CMK (cell line): ENCODE measurements at places on chromosomes 2 and 18.
A peak's percentile ranks its signal among the peaks of the same experiment; 100 is the strongest.

GRCh38 chr2:41768310-41768709 is 279.5 kb upstream of the PKDCC start:
- no peak for DNase-seq

DNA sequence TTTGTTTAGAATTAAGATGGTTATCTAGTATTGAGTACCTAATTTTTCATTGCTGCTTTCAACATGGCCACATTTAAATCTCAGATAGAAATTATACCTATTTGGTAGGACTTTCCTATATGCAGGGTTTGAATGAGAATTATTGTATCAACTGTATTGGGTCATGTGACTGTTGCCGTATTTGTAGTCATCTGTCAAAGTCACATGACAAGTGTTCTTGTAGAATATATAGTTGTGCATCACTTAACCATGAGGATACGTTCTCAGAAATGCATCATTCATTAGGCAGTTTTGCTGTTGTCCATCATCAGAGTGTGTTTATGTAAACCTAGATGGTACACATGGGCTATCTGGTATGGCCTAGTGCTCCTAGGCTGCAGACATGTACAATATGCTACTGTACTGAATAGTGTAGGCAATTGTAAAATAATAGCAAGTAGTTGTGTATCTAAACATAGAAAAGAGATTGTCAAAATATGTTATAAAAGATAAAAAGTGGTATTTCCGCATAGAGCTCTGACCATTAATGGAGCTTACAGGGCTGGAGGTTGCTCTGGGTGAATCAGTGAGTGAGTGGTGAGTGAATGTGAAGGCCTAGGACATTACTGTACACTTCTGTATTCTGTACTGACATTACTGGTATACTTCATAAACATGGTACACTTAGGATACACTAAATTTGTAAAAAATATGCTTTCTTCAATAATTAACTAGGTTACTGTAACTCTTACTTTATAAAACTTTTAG is 123.7 kb downstream of the MAP4K4 start:
- DNase-seq: no peak

- no peak for DNase-seq
These were observed 79.7 kb downstream of the TMEM17 start for GRCh38 chr2:62426154-62426912.

DNA sequence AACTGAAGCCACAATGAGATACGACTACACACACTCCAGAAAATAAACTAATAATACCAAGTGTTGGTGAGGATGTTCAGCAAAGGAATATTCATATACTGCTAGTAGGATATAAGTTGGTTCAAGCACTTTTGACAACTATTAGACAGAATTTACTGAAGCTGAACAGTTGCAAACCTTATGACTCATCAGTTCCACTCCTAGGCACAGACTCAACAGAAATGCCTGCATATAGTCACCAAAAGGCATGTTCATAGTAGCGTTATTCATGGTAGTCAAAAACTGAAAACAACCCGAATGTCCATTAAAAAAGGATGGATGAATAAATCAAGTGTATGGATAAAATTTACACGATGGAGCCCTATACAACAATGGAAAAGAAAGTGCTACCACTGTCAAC is 232.0 kb downstream of the ANAPC1 start:
- no peak for DNase-seq

GRCh38 chr2:144049137-144049536 is 470.8 kb downstream of the ZEB2 start:
- no peak for DNase-seq

- DNase-seq: no peak
These were observed 40.6 kb upstream of the HDAC4 start for GRCh38 chr2:239441261-239442078.

DNA sequence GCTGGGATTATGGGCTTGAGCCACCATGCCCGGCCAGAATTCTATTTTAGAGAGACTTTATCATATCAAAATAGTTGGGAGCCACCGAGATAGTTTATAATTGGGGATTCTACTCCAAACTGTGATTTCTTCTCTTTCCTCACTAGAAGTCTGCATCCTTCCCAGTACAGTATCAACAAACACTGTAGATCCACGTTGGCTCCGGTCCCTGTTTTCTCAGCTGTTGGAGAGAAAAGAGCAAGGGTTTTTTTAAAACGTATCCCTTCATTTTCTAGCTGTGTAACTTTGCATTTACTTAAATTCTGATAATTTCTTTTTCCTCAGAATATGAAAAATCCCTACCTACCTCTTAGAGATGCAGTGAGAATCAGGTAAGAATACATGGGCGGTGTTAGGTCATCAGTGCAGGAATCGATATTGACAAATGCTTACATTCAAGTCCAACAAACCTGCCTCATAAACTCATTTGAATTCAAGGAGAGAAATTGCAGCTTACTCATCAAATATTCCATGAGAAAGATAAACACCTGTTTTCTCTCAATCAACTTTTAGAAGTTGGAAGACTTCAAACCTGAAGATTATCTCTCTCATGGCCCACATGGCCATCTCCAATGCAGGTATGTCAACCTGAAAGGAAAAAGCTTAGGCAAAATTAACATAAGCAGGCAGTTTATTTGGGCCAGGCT is 17.7 kb upstream of the PDCL3 start:
- DNase-seq: no peak

DNA sequence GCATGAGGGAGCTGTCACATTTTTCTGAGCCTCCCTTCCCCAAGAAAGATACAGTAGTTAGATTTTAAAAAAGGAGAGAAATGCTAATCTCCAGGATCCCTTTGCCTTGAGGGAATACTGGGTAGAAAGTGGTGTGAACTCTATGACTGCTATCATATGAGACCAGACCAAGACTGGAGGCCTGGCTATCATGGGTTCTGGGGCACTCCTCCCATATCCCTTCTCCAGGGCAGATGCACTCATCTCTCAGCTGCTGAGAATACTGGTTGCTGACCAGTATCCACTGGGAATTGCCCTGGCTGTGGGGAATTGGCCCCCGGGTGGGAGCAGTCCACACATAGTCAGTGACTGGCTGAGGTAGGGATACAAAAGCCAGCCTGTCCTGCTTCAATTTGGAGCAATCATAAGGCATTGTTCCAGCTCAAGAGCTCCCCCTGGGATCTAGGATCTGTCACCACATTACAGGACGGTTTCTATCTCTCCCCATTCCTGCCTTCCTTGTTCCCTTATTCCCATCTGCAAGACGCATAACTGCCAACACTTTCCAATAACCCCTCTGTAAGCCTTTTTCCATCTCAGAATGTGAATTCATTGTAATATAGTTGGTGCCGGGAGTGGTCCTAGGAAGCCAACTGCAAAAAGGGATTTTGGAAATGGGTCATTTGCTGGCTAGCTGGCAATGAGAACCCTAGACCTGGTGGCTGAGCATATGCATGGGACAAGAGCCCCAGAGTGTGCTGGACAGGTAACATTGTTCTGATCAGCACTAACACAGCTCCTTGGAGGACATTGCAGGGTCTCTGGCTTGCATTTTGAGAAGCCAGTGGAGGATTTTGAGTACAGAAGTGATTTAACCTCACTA is 35.4 kb upstream of the REEP1 start:
- no peak for DNase-seq

DNA sequence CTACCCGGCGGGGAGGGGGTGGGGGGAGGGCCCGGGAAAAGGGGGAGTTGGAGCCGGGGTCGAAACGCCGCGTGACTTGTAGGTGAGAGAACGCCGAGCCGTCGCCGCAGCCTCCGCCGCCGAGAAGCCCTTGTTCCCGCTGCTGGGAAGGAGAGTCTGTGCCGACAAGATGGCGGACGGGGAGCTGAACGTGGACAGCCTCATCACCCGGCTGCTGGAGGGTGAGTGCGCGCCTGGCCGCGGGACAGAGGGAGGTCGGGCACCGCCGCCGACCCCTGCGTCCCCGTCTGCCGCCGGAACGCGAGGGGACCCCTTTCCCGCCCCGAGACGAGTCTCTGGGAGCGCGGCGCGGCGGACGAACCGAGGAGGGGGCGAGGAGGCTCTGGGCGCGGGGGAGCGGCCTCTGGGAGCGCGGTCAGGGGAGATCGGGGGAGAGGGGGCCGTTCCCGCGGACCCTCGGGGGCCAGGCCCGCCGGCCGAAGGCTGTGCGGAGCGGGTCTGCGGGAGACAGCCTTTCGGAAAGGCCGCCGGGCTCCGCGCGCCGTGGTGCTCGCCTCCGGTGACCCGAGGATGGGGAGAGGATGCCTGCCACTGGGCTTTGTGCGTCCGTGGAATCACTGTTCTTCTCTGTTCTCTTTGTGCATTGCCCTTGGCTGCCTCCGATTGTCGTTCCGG is 463 bp downstream of the PPP1CB start:
- DNase-seq: no peak

DNA sequence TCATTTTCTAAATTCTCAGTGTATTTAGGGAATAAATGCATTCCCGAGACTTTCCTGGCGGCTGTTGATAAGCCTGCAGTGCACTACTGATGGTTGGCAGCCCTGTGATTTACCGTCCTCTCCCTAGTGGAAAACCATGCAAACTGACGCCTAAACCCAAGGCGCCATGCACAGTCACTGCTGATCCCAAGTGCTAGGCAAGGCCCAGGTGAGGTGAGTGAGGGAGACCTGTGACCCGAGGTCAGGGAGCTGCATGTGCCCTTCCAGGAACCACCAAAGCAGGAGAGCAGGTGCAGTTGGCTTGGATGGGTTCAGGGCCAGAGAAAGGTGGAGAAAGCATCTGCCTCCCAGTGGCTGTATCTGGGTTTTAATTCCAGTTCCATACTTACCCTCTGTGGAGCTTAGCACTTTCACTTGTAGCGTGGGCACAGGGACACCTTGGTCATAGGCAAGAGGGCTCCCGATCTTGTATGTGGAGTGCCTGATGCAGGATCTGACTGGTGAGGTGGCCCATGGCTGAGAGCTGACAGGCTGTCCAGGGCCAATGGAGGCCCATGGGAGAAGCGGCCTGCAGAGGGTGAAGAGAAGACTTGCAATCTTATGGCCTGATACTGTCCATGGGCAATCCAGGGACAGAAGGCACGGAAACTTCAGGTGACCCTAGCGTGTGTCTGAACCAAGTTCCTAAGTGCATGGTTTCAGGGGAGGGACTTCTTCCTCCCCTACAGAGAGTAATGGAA is 131.3 kb downstream of the SH3RF3 start:
- no peak for DNase-seq

GRCh38 chr2:9764153-9764778 is 79.0 kb upstream of the TAF1B start:
- DNase-seq: no peak

DNA sequence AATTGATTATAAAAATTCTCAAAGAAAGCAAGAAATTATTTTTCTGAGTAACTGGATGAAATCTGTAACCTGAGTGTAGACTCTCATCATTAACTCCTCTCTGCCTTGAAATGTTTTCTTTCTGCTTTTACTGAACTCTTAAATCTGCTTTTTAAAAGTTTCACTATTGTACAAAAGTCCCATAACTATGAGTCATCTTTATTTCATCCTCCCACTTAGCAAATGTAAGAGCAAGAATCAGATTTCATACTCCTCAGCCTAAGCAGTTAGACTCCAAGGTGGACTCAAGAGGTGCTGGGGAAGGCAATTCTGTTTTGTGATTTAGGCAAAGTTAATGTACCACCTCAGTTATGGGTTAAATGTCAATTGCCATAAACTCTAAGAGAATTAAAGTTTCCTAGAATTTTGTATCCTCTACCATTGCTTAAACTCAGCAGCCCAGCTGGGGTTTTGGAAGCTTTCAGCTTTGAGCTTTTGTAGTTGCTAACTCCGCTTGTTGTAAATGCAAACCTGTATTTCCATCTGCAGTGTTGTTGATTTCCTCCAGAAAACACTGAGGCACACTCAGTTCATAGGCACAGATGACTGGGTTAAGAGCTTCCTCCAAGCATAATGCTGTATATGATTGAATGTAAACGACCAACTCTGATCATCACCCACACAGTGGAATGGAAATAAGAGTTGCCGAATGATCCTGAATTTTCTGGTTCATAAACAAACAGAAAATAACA is 268.8 kb downstream of the ARHGAP15 start:
- DNase-seq: no peak

GRCh38 chr2:43426305-43427031 is 169.4 kb downstream of the THADA start:
- peak; percentile 39 for DNase-seq

DNA sequence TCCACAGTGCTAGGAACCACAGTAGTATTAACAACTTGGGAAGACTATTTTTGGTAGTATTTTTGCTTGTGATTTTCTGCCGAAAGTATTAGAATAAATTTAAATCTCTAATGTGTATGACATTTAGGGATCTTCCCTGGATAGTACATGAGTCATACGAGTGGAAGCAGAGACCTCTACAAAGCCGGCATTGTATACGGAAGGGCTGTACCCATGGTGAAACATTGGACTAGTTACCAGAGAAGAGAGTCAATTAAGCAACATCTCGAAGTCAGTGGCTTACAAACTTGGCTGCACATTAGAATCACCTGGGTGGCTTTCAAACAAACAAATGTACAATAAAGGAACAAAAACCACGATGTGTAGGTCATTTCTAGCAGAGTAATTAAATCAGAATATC is 1131.7 kb upstream of the LRRTM1 start:
- no peak for DNase-seq

DNA sequence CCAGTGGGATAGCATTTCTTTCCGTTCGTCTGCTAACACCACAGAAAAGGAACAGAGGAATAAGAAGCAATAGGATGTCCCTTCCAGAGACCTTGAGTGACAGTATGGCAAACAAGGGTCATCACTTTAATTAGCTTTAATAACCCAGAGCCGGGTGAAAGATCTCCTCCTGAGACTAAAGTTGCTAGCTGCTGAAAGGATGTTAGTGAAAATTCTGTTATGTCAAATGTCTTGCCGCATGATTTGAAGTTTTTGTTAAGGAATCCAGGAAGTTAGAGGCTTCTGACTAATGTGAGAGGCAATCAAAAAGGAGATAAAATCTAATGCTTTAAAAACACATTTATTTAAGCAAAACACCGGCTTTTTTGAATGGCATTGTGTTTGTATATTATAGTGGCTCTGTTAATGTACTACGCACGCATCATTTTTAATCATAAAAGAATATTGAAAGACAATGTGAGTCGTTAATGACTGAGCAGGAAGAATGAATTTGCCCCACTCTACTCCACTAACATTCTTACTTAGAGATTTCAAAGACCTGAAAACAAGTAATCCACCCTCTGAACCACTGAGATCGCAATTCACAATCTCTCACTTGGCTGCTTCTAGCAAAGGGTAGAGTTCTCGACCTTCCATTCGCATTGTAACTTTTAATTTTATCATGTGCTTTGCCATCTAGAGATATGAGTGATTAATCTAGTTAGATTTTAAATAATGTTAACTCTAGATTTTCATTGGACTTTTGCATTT is 536.6 kb downstream of the LRRTM4 start:
- DNase-seq: no peak

GRCh38 chr18:43010611-43011010 is 104.9 kb downstream of the RIT2 start:
- DNase-seq: no peak

- no peak for DNase-seq
These were observed 758 bp downstream of the LYPD1 start for GRCh38 chr2:132668987-132669907.
